ENCODE measurements at places on chromosomes 11 and 22.

GRCh38 chr22:38935023-38935422 lies 22.4 kb upstream of the APOBEC3A start:
- no peak for DNase-seq

GRCh38 chr22:19868333-19868732 lies 13.7 kb upstream of the GNB1L start:
- DNase-seq = no peak

DNA sequence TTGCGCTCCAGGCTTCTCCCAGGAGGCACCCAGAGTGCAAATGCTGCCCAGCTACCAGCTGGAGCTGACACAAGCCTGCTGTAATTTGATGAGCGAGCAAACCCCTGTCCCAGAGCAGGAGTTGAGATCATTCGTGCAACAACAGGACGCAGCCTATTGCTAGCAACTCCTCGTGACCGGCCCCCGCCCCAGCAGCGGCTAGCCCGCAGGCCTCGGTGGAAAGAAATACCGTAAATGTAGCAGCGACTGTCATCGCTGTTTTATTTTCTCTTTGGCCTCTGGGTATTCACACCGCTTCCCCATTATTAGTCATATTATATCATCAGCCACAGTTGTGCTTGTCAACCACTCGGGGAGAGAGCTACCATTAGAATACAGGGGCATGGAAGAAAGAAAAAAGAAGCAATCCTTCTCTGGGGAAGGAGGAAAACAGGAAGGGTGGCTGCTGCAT lies 59.2 kb upstream of the ATXN10 start:
- DNase-seq = peak; percentile 72

- DNase-seq = no peak
These were observed 299.6 kb downstream of the KIRREL3 start for GRCh38 chr11:126700768-126701519.

Data from left forelimb (tissue), 1 donor.